ENCODE measurements at places on chromosomes 4 and X.

GRCh38 chrX:49838374-49838773, 9.3 kb downstream of the PAGE4 start:
- no peak for DNase-seq

- DNase-seq = no peak
Measured at GRCh38 chr4:7559741-7560395, 125.1 kb upstream of the PSAPL1 start.

- DNase-seq = no peak
Measured at GRCh38 chrX:84064814-84065213, 123.2 kb downstream of the RPS6KA6 start.

DNA sequence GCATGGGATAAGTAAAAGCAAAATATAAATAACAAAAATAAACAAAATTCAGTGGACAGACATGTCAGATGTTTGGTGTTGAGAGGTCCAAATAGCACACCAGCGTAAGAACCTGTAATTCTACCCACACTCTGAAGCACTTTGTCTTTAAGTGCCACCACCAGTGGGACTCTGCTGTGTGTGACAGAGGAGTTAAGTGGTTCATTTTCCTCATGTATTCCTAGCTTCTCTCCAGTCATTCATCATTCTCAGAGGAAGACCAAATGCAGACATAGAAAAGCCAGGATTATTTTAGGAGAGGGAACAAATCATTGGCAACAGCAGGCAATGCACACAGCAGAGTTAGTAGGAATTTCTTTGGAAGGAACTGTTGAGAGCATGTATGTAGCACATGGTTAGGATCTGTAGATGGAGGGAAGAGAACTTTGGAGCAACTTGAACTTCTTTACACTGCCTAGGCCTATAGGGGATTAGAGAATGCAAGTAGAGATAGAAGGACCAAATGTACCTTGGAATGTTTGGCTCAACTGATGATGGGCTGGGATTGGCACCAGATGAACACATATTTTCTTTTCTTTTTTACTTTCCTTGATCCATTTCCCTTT, 43.0 kb upstream of the ARHGAP24 start:
- no peak for DNase-seq

- no peak for DNase-seq
Measured at GRCh38 chr4:138405934-138406567, 163.9 kb upstream of the SLC7A11 start.

GRCh38 chr4:95215043-95215442, 333.7 kb downstream of the UNC5C start:
- DNase-seq = no peak

GRCh38 chr4:78166622-78167021, 109.5 kb downstream of the FRAS1 start:
- no peak for DNase-seq

DNA sequence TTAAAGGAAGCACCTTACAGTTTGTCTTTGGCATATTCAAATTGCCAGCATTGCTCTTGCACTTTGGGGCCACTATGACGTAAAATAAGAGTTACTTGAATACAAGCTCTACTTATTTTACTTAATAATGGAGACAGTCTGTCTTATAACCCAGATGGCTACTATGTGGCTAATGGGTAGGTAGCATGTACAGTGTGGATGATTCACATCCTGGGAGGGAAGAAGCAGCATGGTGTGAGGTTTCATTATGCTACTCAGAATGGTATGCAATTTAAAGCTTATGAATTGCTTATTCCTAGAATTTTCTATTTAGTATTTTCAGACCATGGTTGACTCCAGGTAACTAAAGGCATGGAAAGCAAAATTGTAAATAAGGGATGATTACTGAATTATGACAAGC, 761.8 kb upstream of the ATOH1 start:
- DNase-seq = no peak

- DNase-seq = no peak
Measured at GRCh38 chr4:177118596-177118995, 191.1 kb upstream of the NEIL3 start.

GRCh38 chr4:41145571-41146078, 68.7 kb downstream of the APBB2 start:
- no peak for DNase-seq

DNA sequence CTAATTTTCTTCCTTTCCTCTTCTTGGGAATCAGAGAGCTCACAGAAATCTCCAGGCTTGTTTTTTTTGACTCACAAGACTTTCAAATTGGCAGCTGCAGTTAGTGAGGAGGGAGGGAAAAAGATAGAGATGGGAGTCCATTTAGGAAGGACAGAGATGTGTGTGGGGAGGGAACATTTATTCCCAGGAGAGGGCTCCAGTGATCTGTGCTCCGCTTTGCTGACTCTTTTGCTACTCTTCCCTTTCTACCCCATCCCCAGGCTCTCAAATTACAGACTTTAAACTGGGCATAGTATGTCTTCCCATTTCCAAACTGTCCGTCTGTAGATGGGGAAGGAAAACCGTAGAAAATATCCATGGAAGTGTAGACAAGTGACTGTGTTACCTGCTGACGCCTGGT, 39.1 kb upstream of the UCP1 start:
- no peak for DNase-seq

- no peak for DNase-seq
Measured at GRCh38 chrX:13676885-13677284, 12.0 kb upstream of the RAB9A start.

DNA sequence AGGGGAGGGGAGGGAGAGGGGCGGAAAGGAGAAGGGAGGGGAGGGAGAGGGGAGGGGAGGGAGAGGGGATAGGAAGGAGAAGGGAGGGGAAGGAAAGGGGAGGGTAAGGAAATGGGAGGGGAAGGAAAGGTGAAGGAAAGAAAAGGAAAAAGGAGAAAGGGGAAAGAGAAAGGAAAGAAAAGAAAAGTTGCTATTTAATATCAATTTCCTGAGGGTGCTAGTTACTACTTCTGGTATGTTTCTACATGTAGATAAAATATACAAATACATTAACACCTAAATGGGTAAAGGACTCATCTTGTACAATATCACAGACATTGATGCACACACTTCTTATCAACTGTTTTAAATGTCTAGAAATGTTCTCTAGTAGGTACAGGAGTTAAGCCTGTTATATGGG, 22.6 kb downstream of the ANXA5 start:
- no peak for DNase-seq

GRCh38 chrX:68945081-68945602, 116.3 kb downstream of the EFNB1 start:
- DNase-seq = no peak

DNA sequence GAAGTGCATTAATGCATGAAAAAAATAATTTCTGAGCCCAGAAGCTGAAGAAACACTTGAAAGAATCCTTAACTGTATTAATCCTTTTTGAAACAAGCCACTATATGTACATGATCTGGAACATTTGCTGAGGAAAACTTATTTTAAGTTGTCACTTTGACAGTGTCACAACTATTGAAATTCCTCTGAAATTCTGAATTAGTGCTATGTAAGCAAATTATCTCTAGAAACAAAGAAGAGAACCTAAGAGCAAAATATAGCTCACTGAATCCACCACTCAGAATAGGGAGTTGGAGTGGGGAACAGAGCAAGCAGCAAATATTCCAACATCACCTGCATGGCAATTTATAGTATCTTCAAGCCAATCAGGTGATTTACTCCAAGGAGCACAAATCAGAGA, 34.6 kb upstream of the FAM47C start:
- no peak for DNase-seq

- DNase-seq = no peak
Measured at GRCh38 chr4:166174717-166175490, 301.9 kb downstream of the TLL1 start.

DNA sequence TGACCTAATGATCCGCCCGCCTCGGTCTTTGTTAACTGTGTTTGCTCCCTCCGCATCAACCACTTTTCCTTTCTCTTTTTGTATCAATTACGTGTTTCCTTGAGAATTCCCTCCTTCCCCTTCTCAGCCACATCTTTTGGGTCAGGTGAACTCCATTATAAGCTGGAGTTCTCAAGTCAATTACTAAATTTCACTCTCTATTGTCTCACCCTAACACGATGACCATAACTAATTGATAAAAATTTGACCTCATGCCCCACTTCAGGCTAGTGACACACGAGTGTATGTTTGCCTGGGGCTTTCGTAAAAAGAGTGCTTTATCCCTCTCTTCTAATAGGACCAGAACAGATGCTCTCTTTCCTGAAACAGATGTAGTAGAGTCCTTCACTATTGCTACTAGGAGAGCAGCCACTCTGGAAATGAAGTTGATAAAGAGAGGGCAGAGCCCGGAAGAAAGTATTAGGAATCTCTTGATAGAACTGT, 403.6 kb upstream of the ANXA10 start:
- no peak for DNase-seq

- no peak for DNase-seq
Measured at GRCh38 chrX:39816871-39817731, 280.7 kb downstream of the BCOR start.

DNA sequence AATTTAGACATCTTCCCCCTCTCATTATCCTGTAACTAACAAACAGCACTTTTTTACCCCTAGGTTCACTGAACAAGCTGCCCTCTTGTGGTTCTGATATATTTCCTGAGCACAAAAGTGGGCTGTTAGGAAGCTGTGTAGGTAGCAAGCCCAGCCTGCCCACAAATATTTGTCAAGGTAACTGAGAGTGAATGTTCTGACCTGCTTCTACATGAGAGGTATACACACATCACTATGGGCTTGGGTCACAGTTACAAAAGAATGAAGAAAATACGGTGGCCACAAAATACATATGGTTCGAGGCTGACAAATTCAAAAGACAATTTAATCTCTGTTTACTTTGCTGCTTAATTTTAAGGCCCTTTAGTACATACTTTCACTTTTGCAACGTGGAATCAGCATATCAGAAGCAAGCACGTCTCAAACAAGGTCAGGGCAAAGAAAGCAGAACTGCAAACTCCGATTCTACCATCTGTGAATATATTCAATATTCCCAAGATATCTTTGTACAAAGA, 78.7 kb downstream of the RBM47 start:
- DNase-seq = no peak

GRCh38 chr4:175176710-175177109, 258.6 kb downstream of the ADAM29 start:
- no peak for DNase-seq

DNA sequence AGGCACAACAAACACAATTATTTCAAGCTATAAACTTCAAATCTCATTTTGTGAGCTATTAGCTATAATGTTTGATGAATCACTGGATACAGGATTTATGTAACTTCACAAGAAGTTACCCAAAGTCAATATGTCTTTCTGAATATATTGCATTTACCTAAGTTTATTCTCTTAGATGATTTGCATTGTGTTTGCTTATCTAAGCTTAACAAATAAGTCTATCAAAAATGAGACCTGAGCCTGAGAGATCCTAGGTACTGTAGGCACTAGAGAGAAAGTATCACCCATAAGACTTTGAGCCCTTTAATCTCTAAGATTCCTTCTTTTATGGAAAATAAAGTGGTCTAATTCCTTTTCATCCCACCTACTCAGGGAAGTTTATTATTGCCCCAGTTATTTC, 178.2 kb downstream of the NAF1 start:
- DNase-seq = no peak

DNA sequence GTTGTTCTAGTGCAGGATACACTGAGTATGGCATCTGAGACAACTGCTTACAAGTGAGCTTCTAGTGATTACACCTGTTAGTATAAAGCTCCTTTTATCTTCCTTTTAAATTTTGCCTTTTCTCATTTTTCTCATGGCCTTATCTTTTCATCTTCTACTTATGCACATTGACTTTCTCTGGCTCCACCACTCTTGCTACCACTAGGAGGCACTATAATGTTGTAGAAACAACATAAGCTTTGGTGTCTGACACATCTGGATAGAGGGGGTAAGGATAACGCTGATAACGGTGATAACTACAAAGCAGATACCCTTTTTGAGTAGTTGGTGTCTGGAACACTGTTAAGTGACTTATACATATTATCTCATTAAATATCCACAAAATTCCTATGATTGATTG, 187.4 kb upstream of the TEX13C start:
- DNase-seq = no peak

DNA sequence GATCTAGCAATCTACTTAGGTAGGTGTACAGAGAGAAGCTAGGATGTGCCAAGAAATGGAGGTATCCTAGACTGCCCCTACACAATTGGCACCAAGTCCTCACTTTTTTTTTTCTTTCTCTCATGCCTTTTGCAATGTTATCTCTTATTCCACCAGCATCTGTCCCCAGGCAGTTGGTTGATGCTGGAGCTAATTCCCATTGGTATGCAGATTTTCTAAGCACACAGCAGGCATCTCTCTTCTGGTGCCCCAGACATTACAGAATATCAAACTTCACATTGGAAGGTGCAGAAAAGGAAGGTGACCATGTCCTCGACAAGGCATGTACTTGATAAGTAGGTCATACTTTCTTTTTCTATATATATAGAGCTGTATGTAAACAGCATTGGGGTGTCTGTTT, 21.6 kb downstream of the LUZP4 start:
- DNase-seq = no peak

GRCh38 chr4:5881340-5881739, 11.5 kb downstream of the CRMP1 start:
- no peak for DNase-seq

- DNase-seq = no peak
Measured at GRCh38 chrX:24594501-24594900, 52.6 kb downstream of the PCYT1B start.

DNA sequence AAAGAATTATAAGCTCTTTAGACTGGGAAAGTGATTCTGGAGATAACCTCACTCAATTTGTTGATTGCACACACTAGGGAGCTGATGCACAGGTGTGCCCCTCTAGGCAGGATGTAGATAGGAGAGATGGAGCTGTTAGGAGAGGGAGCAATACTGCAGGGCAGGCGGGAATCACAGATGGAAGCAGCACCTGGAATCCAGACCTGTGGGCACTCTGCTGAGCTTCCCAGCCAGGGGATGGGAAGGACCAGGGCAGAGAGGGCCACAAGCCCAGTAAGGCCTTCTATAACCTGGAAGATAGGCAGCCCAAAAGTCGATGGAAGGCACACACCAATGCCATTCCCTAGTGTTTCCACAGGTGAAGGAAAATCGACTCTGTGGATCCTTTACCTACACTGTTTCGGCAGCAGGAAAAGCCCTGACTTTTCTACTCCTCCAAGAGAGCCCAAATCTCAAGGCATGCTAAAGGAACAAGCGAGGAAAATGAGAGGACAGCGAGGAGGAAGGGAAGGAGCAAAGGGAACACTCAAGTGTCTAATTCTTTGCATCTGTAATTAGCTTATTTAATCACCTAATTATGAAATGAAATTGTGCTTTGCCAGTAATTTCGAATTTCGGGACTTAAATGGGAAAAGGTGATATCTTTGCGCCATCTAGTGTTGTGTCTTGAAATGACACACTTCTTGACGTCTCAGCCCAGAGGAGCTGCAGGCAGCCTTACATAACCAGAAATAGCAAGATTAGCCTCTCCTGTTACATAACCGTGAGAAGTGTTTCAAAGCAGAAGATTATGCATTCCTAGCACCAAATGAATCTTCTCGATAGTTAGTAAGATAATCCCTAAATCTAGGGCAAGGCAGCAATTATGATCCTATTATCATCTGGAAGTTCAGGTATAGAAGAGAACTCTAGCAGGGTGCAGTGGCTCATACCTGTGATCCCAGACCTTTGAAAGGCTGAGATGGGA, 31.0 kb upstream of the TLR3 start:
- DNase-seq = no peak

- no peak for DNase-seq
Measured at GRCh38 chr4:72410158-72410557, 158.9 kb downstream of the ADAMTS3 start.

GRCh38 chr4:81745050-81745449, 273.3 kb upstream of the RASGEF1B start:
- DNase-seq = no peak

- no peak for DNase-seq
Measured at GRCh38 chr4:141642711-141643110, 6.3 kb downstream of the IL15 start.

GRCh38 chr4:128715616-128716015, 93.9 kb upstream of the JADE1 start:
- DNase-seq = no peak

Measured in left forelimb (tissue), 1 donor.